NCI-H1694 (cell line): ENCODE measurements at places on chromosomes 12 and 14.

DNA sequence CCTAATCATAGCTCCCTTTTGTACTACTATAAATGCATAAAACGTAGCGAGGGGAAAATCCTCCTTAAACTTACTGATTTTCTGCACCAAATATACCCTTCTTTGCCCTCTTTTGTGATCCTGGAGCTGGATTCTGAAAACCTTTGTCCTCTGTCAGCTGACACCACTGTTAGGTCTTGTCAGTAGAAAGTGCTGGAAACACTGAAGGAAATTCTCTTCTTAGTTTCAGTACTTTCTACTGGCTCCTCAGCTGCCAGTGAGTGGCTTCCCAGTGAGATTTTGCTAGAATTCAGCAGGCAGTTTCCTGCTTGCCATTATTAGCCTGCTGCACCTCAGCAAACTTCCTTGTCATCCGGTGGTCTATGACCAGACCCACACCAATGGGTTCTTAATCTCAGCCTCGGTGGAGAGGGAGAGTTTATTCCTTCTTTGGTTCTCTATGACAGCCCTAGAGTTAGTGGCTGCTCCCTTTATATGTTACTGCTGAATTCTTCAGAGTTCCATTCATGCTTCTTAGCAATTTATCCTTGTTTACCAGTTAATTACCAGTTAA lies 476.2 kb downstream of the FSCB start:
- DNase-seq = no peak

DNA sequence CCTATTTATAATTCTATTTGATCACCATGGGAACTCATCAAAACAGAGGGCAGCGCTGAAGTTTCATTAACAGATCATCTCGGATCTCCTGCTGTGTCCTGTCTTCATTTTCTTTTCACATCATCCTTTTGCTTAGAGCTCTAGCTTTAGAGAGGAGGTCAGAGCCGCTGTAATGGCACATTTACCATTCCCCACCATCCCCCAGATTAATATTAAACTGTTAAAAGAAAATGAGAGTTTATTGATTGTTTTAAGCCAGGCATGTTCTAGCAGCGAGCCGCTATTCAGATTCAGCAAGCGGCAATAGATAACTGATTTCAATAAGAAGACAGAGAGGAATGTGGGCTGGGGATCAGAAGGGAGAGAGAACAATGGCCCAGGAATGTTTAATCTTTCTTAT lies 308.8 kb downstream of the EGLN3 start:
- no peak for DNase-seq

- DNase-seq = no peak
These were observed 145.9 kb upstream of the SLCO1C1 start for GRCh38 chr12:20549108-20549719.

GRCh38 chr14:101730626-101731186 lies 30.8 kb upstream of the PPP2R5C start:
- DNase-seq = no peak

- DNase-seq = no peak
These were observed 296.3 kb downstream of the CCDC91 start for GRCh38 chr12:28486521-28486920.
